Mesendoderm (in vitro differentiated cells): ENCODE measurements at places on chromosomes 7 and 10.

GRCh38 chr7:17195576-17195975 lies 102.9 kb upstream of the AHR start:
- DNase-seq, result no peak

DNA sequence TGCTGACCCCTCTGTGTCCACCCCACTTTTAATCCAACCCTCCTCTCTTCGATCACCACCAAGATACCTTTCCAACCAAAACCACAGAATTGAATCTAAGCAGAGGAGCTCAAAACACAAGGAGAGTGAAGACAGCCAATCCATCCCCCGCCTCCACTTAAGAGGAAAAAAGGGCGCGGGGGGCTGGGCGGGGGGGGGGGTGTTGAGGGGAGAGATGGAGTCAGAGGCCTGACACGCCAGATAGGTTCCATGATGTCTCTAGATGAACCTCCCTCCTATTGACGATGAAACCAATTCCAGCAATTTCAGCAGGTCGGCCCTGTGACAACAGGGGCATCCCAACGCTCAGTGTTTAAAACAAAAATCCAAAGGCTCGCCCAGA lies 1.3 kb downstream of the SORBS1 start:
- no peak for DNase-seq

- no peak for DNase-seq
These were observed 308.5 kb downstream of the EXOC4 start for GRCh38 chr7:133561396-133561795.

DNA sequence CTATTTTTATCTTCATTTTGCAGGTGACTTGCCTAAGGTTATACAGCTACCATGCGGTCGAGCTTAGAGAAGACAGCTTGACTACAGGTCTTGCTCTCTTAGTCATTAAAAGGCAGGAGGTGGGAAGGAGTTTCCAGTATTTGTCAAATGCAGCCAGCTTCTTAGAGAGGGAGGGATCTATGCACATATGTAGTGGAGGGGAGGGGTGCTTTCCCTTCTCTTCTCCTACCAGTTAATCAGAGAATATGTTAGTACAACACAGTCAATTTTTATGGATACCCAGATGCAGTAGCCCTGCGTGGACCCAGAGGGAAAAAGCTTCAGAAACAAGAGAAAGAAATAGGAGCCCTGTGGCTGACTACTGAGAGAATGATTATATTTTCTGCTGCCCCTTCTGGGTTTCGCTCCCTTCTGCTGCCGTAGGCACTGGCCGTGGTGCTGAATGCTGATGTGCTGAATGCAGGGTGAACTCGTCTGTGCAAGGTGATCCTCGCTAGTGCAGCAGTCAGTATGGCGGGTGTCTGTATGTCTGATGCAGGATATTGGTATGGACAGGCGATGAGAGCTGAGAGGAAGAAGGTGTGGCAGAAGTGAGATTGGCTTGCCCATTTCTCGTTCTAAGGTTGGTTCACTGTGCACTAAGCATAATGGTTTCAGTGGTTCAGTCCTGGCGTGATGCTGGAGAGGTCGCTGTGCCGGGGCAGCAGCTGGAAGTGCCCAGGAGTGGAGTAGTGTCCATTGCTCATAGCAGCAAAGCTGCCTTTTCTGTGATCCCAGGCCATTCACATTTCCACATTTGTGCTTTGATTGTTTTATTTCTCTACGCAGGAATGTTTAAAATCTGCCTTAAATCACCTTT lies 189.2 kb upstream of the PODXL start:
- DNase-seq, result peak; percentile 76

GRCh38 chr10:132168571-132169030 lies 18.1 kb upstream of the DPYSL4 start:
- DNase-seq, result no peak

- no peak for DNase-seq
These were observed 4.9 kb downstream of the PCOLCE start for GRCh38 chr7:100607111-100607510.

- peak; percentile 65 for DNase-seq
These were observed 160.0 kb upstream of the ANK3 start for GRCh38 chr10:60549686-60550085.

GRCh38 chr10:74738985-74739567 lies 87.3 kb upstream of the KAT6B start:
- peak; percentile 65 for DNase-seq

GRCh38 chr7:67619175-67619574 lies 622.5 kb downstream of the TYW1 start:
- peak; percentile 54 for DNase-seq

- no peak for DNase-seq
These were observed 125.3 kb downstream of the SAMD9 start for GRCh38 chr7:92992483-92992882.

- DNase-seq, result peak; percentile 5
These were observed 127.5 kb downstream of the ABCA13 start for GRCh38 chr7:48298779-48299178.

- no peak for DNase-seq
These were observed 15.4 kb upstream of the FKBP9 start for GRCh38 chr7:32941681-32942414.

DNA sequence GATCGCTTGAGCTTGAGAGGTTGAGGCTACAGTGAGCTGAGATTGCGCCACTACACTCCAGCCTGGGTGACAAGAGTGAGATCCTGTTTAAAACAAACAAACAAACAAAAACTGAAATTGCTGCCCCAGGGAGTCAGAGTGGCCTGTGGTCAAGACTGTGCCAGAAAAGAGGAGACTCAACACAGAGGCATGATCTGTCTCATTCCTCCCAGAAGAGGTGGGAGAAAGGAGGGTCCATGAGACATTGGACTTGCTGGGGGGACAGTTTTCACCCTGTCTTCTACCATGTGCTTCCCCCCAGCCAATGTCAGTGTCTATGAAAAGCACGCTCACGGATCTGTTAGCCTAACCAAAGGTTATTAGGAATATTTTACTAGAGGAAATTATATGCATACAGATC lies 3.2 kb downstream of the ZNF853 start:
- DNase-seq, result no peak

DNA sequence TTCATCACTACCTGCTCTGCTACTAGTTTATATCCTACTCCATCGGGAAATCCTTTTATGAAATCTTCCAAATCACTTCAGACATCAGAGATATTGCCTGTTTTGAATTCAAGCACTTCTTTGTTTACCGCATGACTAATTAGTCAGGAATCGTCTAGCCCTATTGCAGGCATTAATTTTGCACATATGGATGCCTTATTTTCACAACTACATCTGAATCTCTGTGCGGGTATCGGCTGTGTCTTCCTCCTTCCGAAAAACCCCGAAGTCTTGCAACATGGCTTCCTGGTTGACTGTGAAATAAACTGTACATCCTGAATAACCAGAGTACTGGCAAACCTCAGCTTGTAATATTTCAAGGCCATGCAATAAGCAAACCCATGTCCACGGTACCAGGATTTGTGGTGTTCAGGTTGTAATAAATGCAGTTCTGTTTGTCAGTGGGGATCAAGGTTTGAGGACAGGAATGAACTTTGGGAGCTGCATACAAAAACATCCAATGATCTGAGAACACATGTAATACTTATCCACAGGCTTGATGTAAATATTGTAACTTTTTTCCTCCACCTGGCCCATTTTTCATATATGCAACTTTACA lies 642.1 kb downstream of the PARD3 start:
- DNase-seq, result no peak

GRCh38 chr7:25116621-25117020 lies 8.4 kb downstream of the CYCS start:
- no peak for DNase-seq

GRCh38 chr7:114218283-114218682 lies 196.3 kb upstream of the FOXP2 start:
- no peak for DNase-seq

GRCh38 chr7:17095931-17096330 lies 202.5 kb upstream of the AHR start:
- DNase-seq, result no peak

GRCh38 chr10:15200626-15201025 lies 32.1 kb upstream of the NMT2 start:
- peak; percentile 98 for DNase-seq

GRCh38 chr10:73717556-73717955 lies 19.6 kb upstream of the AGAP5 start:
- no peak for DNase-seq
